ENCODE measurements at places on chromosomes 5 and 9.

GRCh38 chr5:136811551-136811950, 446.2 kb upstream of the TRPC7 start:
- DNase-seq = no peak

DNA sequence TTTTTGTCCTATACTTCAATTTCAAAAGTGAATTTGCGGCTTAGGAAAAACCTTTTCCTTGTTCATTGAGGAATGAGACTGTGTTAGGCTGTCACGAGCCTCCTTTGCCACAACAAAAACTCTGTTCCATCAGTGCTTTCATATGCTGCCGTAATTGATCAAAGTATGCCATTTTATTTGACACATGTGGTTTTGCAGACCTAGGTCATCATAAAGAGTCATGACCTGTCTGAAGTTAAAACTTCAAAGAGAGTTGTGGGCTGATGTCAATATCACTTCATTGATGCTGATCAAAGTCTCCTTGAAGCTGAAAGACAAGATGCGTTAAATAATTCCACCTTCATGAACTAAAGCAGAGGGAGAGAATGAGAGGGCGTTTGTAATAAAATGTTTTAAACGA, 55.5 kb downstream of the SYK start:
- no peak for DNase-seq

DNA sequence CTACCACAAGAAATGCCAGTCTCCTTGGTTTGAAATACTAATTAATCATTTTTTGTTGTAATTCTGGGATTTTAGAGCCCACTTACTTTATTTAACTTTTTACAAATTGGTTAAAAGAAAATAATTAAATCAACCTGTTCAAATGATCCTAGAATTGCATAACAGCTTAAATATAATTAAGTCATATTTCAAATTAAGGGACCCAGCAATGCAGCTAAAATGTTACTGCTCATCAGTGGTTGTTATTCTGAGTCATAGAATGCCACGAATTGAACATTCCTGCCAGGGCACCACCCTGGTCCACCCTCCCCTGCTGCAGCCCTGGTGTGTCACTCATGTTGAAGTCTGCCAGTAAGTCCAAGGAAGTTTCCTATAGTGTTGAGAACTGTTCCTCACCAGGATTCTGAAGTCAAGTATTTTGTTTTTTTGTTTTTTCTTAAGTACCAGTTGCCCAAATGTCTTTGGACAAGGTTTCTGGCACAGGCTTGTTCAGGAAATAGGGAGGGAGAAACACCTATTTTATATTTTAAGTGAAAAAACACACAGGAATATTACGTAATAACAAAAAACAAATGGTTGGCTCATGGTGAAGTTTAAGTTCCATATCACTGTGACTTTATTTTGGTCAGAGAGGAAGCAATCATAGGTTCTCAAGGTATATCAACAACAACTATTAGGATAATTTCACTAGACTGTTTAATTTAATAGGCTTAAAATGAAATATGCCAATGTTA, 4.3 kb upstream of the ITGA1 start:
- DNase-seq = peak; percentile 25

DNA sequence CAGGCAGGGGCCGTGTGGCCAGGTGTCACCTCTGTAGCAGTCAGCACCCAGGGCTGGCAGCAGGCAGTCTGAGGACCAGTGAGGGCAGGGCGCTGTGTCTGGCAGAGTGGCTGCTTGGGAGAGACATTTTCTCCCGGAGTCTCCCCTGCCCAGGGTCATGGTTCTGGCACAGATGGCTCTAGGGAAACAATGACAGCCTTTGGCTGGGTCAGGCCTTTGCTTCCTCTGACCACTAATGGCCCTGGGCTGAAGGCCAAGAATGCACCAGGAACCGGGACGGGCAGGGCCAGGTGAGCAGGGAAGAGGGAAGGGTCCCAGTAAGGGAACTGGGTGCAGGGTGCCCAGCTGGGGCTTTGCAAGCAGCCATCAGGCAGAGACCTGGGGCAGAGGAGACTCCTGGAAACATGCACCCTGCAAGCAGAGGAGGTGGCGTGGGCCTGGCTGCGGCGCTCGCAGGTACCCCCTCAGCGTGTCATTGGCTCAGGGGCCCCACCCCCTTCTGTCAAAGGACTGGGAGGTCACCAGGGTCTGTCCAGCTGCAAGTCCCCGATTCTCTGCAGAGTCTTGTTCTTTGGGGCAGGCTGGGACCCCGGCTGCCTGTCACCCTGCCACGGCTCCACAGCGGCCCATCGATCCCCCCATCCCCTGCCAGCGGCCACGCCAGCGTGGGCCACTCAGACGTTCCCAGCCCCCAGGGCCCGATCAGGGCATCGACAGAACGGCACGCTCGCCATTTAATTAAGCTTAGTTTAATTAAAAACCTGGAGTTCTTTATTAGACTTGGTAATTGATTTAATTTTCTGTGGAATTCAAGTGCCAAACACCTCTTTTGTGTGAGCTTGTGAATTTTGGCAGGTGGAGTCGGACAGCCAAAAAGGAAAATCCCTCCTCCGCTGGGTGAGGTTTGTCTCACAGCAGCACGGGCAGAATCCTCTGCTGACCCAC, 18.9 kb upstream of the TMEM250 start:
- DNase-seq = no peak

DNA sequence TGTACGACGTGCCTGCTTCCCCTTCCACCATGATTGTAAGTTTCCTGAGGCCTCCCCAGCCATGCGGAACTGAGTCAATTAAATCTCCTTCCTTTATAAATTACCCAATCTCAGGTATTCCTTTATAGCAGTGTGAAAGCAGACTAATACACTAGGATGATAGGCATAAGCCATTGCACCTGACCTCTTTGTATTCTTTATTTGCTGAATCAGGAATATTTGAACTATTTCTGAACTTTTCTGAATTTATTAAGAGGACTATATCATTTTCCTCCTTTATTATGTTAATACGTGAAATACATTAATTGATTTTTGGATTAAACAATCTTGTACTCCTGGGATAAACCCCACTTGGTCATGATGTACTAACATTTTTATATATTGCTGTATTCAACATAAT, 28.2 kb upstream of the NR4A3 start:
- no peak for DNase-seq

DNA sequence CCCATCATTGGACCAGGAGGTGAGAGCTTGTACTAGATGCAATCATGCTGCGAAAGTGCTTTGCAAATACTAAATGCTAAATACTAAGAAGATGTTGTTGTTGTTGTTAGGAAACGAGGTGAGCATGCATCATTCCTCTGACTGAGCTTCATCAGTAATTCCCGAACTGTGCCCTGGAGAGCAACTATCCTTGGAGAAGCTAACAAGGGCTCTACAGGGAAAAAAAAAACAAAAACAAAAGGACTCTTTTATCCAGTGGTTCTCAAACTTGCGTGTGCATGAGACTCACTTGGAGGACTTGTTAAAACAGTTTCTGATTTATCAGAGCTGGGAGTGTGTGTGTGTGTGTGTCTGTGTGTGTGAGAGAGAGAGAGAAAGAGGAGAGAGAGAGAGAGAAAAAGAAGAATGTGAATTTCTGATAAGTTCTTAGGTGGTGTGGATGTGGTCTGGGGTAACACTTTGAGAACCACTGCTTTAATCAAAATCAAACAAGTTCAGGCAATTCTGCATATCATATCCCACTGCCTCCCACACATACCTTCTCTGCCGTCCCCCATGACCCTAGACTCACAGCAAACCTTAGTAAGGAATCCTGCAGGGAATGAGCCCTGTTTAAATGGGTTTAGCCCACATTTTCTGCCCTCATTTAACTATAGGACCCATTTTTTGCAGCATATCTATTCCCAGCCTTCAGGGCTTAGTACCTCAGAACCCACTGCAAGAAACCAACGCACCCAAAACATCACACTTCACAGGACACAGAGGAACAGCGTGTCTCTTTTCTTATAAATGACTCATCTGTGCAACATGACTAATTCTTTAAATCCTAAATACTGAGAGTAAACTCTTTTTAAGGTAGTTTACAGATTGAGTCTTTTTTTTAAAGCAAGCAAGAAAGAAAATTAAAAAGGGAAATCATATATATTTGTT, 48.9 kb downstream of the PDE6A start:
- no peak for DNase-seq

GRCh38 chr5:51664491-51665250, 281.4 kb downstream of the ISL1 start:
- DNase-seq = no peak

GRCh38 chr9:124137009-124137943, 120.5 kb upstream of the NEK6 start:
- no peak for DNase-seq

DNA sequence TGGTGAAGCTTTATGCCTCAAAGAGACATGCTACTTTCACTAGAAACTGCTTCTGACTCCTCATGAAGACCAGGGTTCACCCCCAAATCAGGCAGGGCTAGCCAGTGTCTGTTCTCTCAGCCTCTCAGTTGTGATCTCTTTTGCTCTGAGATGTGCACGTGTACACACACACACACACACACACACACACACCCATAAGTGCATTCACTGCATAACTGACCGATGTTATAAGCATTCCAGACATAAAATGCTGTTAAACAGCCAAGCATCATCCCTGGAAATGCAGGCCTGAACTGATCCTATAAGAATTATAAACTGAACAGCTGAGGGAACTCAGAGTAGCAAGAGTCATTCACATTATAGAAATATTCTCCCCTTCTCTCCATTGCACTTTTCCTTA, 85.0 kb downstream of the FSTL4 start:
- no peak for DNase-seq

GRCh38 chr5:35227720-35228119, 2.6 kb downstream of the PRLR start:
- DNase-seq = no peak

DNA sequence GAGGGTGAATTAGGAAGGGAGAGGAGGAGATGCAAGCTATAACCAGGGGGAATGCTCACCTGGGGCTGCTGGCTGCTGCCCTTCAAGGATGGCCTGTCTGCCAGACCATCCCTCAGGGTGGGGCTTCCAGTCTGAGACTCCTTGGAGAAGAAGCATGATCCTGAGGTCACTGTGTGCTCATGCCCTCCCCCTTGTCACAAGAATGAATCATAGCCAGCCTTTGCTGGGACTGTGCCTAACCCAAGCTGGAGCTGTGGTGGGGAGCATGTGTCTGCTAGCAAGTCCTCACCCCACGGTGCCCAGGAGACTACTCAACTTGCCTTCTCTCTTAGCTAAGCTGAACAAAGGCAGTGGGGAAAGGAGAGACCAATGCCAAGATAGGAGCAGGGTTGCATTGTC, 463.6 kb downstream of the SPOCK1 start:
- no peak for DNase-seq

DNA sequence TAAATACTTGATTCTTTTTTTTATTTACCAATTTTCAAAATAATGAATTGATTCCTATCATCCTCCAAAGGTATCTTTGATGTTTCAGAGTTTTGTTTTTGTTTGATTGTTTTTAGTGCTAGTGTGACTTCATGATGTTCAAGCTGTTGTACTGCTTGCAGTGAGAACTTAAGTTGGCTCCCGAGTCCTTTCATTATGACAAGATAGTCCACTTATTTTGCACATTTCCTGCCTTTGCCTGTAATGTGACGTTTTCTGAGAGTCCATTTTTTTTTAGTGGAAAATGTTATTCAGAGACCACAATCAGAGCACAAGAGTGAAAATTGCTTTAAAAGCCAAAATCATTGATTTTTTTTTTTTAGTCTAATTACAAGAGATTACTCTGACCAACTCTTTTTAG, 60.1 kb upstream of the FCHO2 start:
- no peak for DNase-seq

- no peak for DNase-seq
Measured at GRCh38 chr9:19408316-19408692, 505 bp upstream of the ACER2 start.

- no peak for DNase-seq
Measured at GRCh38 chr9:20289423-20290010, 332.8 kb downstream of the MLLT3 start.

GRCh38 chr9:131008909-131009618, at the start of gene LAMC3:
TSS of gene LAMC3 (plus strand) at chr9:131009174. CDS start at chr9:131009215, 41 bp downstream.
- no peak for DNase-seq

DNA sequence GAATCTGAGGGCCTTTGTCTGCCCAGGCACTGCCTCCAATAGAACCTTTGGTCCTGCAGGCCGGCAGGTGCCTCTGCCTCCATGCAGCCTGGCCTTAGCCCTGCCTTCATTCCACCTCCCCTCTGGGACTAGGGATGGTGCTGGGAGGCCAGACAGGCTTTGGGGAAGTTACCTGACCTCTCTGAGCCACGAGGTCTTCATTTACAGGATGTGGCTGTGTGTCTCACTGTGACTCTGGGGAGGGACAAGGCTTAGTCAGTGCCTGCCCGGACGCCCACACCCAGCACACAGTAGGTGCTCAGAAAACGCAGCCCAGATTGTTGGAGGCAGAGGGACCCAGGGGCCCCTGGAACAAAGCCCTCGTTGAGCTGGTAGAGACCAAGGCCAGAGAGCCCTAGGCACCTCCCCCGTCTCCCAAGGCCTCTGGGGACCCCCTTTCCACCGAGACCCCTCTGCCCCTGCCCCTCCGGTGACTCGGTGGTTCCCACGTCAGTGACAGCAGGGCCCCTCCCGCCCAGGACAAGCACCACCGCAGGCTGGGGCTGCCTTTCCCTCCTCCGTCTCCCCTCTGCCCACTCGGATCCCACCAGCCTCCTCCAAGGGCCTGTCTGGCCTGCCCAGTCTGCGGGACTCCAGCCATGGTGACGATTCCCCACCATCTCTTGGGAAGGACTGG, 46.9 kb upstream of the EGFL7 start:
- DNase-seq = peak; percentile 77

- DNase-seq = no peak
Measured at GRCh38 chr5:84239494-84239893, 145.2 kb downstream of the EDIL3 start.

- no peak for DNase-seq
Measured at GRCh38 chr9:114407889-114408288, 20.1 kb upstream of the AKNA start.

GRCh38 chr5:72221541-72221940, 98.5 kb downstream of the MRPS27 start:
- no peak for DNase-seq

DNA sequence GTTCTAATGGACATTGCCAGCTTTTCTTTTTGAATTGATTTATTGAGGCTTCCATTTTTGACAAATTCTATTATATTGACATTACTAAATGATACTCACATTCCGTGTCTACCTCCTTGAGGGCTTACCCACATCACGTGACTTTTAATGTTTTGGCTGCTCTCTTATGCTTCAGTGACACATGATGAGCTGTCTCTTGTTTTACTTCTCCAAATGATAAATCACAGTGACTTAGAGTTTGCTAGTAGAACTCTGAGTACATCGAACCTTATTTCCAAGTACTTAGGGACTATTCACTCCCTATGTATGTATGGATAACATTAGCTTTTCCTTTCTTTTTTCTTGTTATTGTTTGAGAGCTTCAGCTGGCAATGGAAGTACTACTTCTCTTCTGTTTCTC, 169.8 kb upstream of the KCNN2 start:
- DNase-seq = no peak

Measured in CD14-positive monocyte (primary cell).